ENCODE measurements at places on chromosomes 2 and 18.

GRCh38 chr2:212536817-212537725 lies 1.5 kb downstream of the ERBB4 start:
- no peak for DNase-seq

DNA sequence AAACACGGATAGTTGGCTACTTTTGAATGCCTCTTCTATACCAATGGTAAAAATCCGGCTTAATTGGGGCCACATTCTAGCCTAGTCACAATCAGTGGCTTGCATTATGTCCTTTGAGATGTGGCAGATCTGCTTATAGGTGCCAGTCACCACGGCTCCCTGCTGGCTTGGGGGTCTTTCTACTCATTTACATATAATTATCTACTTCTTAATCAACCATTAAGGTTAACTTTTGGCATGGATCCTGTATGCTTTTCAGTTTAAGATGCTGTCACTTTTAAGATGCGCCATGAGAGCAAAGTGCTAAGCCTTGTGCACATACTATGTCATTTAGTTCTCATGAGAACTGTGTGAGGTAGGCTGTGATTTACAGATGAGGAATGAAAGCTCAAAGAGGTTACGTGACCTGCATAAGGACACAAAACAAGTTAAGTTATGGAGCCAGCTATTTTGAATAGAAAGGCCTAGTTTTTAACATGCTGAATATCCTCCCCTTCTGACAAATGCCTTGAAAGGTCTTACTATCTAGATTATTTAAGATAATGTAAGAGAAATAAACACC lies 4.1 kb downstream of the NEDD4L start:
- DNase-seq, result no peak

- DNase-seq, result no peak
Measured at GRCh38 chr2:199928226-199928625, 17.1 kb downstream of the C2orf69 start.

- no peak for DNase-seq
Measured at GRCh38 chr2:127574656-127575055, 39.2 kb downstream of the MYO7B start.

GRCh38 chr2:98516571-98516970 lies 71.9 kb downstream of the INPP4A start:
- no peak for DNase-seq

- DNase-seq, result no peak
Measured at GRCh38 chr2:23385351-23385747, 370 bp downstream of the KLHL29 start.

- no peak for DNase-seq
Measured at GRCh38 chr2:190184460-190184859, 121.9 kb upstream of the MSTN start.

DNA sequence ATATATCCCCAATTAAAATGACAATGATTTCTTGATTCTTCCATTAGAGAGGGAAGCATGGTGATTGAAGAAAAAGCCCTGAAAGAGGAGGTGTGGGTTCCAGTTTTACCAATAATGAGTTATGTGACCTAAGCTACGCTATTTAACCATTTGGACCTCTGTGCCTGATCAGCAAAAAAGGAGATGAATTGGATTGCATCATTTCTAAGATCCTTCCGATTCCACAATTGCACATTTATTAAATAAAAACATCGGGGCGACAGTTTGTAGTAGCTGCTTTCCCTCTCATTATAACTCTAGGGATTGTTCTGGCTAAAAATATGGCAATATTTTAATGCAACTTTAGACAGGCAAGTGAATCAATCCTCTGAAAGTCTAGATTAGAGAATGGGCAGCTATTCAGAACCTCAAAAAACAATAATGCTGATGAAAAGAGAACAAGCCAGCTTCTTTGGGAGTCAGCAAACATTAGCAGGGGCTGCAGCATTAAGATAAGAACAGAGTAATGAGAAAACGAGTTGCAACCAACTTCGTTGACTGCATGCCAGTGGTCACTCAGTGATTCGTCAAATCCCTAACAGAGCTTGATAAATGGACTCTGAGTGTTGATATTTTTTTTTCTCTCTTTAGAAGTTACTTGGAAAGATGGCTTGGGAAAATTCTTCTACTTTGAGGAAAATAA lies 301.2 kb downstream of the AGPS start:
- DNase-seq, result no peak

DNA sequence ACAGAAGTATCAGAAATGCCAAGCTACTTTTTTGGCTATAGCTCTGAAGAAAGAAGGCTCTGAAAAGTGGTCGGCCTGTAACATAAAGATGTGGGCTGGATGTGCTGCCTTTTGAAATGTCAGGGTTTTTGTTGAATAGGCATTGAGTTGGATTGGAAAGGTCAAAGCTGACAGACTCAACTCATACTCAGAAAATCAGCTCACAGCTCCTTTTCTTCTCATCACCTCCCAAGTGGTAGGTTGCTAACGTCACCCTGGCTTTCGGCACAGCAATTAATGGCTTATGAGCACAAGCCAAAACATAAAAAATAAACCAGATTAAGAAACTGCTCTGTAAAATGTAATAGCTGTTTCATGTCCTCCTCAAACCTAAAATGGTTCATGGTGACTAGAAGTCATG lies 68.3 kb downstream of the KCNF1 start:
- no peak for DNase-seq

- no peak for DNase-seq
Measured at GRCh38 chr18:31098878-31099277, 3.3 kb downstream of the DSC2 start.

GRCh38 chr2:216283038-216283900 lies 89.0 kb downstream of the MARCHF4 start:
- DNase-seq, result no peak

- no peak for DNase-seq
Measured at GRCh38 chr2:199903111-199903510, 8.0 kb upstream of the C2orf69 start.

DNA sequence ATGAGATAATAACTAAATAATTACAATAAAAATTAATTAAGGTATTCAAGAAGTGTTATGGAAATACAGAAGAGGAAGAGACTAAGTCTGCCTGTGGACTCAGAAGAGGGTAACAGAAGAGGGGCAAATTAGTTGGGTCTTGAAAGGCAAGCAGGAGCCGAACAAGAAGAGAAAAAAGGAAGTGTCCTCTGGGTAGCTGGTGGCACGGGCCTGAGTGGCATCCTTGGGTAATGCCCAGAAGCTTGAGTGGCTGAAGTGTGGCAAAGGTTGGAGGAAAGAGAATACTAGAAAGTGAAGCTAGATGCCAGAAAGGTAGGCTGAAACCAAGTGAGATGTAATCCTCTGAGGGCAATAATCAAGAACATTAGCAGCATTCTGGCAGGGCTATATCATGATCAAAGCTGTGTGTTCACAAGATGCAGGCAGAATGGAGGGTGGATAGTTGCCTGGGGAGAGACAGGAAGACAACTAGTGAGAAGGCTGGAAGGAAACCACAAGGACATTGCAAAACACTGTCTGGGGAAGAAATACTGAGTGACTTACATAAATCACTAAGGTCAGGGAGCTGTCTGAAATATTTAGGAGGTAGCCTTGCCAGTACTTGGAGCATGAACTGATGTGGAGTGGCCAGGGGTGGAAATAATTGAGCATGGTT lies 16.2 kb downstream of the DOCK10 start:
- no peak for DNase-seq

DNA sequence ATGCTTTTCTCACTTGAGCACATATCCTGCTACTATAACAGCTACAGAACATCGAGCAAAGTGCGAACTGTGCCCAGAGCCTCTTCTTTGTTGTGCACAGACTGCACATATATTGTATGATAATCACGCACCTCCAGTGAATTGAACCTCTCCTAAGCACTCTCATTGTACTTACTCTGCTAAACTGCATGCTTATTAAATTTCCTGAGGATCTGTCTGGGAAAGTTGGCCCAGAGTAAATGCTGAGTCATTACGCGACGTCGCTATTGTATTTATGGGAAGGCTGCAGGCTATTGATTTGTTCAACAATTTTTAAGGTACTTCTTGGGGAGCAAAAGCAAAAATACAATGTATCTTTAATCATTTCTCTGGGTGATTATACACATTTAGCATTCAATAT lies 399.6 kb upstream of the DSEL start:
- DNase-seq, result no peak

GRCh38 chr2:222756362-222756831 lies 84.9 kb downstream of the MOGAT1 start:
- DNase-seq, result no peak

DNA sequence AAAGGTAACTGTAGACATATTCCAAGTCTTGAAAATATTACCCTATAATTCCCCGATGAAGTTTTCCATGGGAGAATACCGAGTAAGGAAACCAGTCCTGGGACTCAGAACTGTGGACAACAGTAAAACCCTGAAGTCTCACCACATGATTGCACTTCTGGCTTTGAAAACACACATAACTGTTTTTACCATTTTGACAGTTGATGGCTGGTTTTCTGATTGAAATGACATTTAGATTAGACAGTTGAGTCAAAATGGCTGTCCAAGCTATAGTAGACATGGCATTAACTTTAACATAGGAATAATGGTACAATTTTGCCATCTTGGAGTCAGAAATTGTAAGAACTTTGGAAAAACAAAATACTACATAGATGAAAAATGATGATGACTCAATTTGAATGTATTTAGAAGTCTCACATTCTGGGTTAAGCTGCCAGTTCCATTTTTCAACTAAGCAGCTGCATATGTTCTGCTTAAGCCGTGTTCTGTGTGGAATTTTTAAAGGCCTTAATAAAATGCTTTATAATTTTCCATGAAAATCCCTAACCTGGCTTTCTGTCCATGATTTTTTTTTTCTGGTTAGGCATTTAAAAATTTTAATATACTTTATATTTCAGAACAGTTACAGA lies 38.3 kb upstream of the WIPF1 start:
- DNase-seq, result no peak

DNA sequence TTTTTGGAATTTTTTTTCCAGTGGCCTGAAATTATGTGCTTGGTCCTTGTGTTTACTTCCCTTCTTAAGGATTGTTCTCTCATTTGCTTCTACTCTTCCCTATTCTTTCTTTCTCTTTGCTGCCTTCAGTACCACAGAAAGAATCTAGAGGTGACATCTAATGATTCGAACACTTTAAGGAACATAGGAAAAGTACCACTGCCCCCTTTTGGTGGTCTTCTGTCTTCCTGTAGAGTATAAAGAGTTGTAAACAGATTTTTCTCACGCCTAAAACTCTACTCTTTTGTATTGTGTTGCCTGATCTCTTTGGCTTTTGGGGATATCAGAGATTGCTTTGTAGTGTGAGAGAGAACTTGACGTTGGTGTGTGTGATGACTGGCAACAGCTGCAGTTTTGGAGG lies 7.0 kb upstream of the SCTR start:
- DNase-seq, result no peak

DNA sequence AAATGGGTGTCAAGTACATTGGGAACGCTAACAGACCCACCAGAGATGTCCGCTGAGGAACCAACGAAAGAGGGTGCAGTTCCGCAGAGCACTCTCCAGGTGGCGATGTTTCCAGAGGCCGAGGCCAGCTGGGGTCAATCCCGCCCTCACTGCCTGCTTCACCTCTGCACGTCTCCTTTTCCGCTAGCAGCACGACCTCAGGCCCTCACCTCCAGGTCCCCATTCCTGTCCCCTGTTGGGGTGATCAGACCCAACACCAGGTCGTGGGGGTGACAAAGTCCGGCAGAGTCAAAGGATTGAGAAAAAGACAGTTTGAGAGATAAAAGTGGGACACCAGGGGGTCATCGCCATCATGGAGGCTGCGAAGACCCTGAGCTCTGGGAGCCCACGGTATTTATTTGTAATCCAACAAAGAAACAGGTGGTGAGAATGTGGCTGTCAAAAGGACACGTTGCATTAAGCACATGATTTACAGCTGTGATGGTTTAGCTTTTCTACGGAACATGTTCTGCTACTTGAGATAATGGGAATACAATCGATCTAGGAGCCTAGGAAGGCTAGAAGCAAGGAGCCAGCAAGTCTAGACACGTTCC lies 27.3 kb downstream of the ZAP70 start:
- DNase-seq, result peak; percentile 37

GRCh38 chr18:35939138-35939537 lies 33.3 kb upstream of the RMP24 start:
- no peak for DNase-seq

DNA sequence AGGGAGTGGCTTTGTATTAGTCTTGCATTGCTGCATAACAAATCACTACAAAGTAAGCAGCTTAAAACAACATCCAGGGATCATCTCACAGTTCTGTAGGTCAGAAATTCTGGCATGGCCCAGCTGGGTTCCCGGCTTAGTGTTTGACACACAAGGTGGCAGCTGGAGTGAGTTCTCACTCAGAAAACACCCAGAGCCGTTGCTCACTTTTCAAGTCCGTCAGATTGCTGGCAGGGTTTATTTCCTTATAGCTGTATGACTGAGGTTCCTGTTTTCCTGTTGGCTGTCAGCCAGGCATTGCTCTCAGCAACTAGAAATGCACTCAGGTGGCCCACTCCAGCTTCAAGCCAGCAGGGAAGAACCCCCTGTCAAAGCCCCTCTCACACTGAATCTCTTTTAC lies 324.1 kb downstream of the CCDC178 start:
- no peak for DNase-seq

GRCh38 chr18:28256166-28256565 lies 79.2 kb upstream of the CDH2 start:
- no peak for DNase-seq
